ENCODE measurements at places on chromosomes 16 and 17.
A peak's percentile ranks its signal among the peaks of the same experiment; 100 is the strongest.

GRCh38 chr16:68046106-68046505 is 23.0 kb downstream of the DUS2 start:
- no peak for DNase-seq

DNA sequence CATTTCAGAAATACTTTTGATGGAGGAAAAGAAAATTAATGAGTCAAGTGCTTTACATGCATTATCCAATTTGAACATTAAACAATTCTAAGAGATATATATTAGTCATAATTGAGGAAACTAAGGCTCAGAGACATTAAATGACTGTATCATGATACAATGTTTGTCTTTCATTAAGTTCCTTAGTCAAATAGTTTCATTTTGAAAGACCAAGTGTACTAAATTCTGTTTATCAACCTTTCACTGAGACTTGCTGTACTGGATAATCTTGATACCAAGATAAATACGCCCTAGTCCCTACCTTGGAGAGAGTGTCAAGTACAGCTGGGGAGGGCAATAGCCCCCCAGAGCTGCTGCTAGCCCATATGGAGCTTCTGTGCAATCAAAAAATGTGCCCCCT is 24.2 kb downstream of the TOM1L2 start:
- no peak for DNase-seq

GRCh38 chr16:57388359-57389086 is 16.0 kb upstream of the CCL17 start:
- DNase-seq = no peak

DNA sequence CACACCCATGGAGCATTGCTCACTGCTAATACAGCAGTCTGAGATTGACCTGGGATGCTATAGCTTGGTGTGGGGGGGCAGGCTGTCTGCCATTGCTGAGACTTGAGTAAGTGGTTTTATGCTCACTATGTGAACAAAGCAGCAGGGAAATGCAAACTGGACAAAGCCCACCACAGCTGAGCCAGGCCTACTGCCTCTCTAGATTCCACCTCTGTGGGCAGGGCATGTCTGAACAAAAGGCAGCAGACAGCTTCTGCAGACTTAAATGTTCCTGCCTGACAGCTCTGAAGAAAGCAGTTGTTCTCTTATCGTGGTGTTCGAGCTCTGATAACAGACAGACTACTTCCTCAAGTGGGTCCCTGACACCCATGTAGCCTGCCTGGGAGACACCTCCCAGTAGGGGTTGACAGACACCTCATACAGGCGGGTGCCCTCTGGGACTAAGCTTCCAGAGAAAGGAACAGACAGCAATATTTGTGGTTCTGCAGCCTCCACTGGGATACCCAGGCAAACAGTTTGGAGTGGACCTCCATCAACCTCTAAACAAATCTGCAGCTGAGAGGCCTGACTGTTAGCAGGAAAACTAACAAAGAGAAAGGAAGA is 2204.8 kb downstream of the TP53TG3F start:
- no peak for DNase-seq

DNA sequence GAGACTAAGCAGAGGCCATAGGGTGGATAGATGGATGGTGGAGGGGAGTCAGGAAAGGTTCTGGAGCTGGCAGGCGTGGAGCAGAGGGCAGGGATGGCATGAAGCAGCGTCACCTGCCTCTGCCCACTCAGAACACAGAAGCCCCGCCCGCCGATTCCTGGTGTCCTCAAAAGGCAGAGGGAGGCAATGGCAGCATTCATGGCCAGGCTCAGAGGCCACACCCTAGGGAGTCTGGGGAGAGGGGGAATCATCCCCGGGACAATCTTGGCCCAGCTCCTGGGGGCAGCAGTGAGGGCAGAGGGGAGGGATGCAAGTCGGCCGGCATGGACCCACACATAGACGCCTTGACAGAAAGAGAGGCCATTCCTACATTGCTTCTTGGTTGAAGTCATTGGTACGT is 60.7 kb upstream of the CACNG4 start:
- no peak for DNase-seq

DNA sequence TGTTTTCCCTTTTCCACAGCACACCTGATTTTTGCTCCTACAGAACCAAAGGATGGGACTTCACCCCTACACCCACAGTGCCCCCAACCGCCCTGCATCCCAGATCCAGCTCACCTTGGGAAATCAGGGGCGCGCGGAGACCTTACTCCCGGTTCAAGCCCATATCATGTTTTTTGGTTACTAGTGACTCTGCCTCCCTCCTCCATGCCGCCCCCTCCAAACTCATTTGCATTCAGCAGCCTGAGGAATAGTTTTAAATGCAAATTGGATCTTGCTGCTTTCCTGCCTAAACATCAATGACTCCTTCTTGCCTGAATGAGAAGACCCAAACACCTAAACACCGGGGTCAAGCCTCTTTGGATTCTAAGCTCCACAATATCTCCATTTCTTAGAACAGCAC is 331.8 kb downstream of the TMEM114 start:
- DNase-seq = no peak

DNA sequence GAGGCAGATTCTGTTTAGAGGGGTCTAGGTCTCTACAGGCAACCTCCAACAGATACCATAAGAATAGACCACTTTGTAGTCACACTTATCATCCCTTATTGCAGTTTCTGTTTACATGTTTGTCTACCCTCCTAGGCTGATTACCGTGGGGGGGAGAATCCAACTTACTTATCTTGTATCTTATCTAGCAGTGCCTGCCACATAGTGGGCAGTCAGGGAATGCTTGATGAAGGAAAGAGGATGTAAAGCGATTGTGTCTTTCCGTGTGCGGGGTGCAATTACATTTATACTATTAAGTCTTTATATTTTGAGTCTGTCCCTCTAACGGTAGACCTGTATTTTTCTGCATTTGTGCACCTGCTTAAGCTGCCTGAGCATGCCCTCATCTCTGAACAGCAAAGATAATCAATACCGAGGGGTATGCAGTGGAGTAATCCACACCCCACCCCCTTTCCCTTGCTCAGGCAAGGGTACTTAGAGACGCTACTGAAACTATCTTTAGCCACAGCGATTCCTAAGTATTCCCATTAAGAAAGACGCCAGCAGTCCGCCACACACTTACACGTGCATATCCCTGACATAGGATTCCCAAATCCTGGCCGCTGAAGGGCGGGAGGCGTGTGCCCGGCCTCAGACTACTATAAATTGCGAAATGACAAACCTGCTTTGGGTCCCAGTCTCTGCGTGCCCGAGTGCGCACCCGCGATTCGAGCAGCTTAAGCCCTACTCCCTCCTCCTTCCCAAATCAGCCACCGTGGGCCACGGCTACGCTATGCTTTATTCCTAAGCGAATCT is 635 bp upstream of the AATF start:
- no peak for DNase-seq

GRCh38 chr16:88088161-88088581 is 136.9 kb downstream of the BANP start:
- DNase-seq = no peak

DNA sequence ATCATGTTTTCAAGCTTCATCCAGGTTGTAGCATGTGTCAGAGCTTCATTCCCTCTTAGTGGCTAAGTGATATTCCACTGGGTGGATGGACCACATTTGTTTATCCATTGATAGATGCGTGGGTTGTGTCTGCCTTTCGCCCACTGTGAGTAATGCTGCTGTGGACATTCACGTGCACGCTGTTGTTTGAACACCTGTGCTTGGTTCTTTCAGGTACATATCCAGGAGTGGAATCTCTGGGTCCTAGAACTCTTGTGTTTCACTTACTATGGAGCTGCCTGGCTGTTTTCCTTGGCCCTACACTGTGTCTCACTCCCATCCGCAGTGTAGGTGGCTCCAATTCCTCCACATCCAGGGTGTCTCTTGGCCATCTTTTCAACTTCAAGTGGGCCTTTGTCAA is 224.2 kb downstream of the C16orf95 start:
- DNase-seq = no peak

GRCh38 chr17:82314727-82315605 is 2.4 kb downstream of the CD7 start:
- no peak for DNase-seq

DNA sequence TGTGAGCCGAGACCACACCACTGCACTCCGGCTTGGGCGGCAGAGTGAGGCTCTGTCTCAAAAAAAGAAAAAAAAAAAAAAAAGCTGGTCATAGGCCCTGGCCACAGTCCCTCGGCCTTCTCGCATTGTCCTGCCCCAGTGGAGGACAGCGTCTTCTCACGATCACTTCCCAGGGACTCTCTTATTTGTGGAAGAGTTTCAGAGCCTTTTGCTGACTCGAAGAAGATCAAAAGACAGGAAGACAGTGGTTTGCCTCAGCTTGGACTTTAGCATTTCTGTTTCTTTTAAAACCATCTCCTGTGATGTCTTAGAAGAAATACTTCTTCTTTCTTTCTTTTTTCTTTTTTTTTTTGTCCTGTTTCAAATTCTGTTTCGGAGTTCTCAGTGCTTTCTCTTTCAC is 210.0 kb downstream of the FTO start:
- no peak for DNase-seq

GRCh38 chr17:8002721-8003593 is 542 bp downstream of the GUCY2D start:
- DNase-seq = no peak

DNA sequence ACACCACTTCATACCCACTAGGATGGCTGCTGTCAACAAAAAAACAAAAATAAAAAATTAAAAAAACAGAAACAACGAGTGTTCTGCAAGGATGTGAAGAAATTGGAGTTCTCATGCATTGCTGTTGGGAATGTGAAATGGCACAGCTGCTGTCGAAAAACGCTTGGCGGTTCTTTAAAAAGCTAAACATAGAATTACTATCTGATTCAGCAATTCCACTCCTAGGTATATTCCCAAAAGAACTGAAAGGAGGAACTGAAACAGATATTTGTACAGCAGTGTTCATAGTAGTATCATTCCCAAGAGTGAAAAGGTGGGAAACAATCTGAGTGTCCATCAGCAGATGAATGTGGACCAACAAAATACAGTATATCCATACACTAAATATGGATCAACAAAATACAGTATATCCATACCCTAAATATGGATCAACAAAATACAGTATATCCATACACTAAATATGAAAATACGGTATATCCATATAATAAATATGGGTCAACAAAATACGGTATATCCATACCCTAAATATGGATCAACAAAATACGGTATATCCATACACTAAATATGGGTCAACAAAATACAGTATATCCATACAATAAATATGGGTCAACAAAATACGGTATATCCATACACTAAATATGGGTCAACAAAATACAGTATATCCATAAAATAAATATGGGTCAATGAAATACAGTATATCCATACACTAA is 8.7 kb downstream of the METTL16 start:
- DNase-seq = no peak

DNA sequence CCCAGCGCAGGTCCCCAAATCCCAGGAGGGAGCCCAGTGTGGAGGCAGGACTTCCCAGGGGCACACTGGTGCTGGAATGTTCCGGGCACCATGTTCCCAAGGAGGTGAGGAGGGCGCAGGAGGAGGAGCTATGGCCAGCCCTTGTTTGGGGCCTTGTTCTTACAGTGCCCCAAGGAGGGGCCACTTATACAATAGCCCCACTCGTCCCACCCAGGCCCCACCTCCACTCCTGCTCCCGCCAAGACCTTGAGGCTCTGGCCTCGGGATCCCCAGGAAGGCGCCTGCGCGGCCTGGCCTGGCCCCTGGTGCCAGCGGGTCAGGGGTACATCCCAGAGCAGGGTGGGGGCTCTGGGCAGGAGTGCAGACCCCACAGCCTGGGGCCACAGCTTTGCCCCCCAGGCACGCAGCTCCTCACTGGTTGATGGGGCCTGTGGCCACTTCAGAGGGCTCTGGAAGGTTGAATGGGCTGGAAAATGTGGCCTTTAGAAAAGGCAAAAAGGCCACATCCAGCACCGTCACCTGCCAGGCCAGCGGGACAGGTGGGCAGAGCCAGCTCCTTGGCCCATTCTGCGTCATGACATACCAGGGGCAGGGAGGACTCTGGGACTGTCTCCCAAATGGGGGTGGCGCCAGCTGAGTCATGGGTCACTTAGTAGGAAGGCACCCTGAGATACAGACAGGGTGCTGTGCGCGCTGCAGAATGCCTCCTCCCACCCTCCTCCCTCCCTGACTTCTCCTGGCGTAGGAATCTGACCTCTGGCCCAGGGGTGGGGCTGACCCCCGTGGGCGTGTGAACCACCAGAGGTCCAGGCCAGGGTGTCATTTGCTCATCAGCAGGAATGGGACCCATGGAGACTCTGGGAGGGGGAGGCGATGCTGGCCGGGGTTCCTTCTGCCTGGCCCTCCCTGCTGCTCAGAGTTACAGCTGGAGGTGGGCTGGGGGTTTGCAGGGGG is 32.3 kb upstream of the PVALEF start:
- no peak for DNase-seq

GRCh38 chr17:45235416-45236281 is 14.0 kb downstream of the FMNL1 start:
- peak; percentile 71 for DNase-seq

GRCh38 chr17:77124192-77124889 is 16.4 kb upstream of the SEC14L1 start:
- DNase-seq = no peak

DNA sequence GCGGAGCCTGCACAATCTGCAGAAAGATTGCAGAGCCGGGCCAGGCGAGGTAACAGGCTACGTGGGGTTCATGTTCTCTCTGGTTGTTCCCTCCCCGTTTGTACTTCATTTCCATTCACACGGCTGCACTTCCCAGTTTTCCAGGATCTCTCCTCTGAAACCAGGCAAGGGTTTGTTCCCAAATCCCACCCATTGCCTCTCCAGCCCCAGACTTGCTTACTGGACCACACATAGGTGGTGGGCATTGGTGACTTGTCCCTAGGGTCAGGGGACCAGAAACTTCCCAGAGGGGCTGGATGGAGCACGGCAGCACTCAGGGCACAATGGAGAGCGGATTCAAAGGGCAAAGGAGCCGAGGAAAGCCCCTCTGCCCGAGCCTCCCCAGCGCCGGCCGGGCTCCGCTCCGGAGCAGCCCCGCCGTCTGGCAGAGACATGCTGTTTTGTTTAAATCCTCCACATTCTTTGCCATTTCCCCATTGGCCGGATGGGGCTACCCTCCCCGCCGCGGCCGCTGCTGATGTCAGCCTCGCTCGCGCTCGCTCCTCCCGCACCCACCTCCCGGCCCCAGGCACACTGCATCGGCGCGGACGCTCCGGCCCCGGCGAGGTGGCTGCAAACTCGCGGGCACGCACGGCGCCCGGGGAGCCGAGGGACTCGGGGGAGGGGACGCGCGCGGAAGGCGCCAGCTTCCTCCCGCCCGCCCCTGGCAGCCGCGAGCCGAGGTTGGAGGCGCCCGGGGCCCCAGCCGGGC is at the start of gene PITPNC1:
TSS of gene PITPNC1 (plus strand) at position 545 of the 751 bp plus-strand sequence.
- peak; percentile 88 for DNase-seq

DNA sequence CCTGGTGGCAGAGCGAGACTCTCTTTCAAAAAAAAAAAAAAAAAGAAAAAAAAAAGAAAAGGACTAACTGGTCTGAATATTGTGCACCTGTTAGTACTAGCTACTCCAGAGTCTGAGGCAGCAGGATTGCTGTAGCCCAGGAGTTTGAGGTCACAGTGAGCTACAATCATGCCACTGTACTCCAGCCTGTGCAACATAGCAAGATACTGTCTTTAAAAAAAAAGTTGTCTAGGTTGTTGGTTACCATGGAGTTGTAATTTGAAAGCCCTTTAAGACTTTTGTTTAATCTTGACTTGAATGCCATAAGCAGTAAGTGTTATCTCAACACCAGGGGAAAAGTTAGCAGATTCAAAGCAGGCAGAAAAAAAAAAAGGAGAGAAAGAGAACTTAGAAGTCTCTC is 10.9 kb upstream of the C16orf54 start:
- no peak for DNase-seq

All from CD8-positive, alpha-beta T cell (primary cell).